SK-N-SH (cell line): ENCODE measurements at places on chromosomes 7 and 10.

GRCh38 chr7:133688483-133689239 lies 435.8 kb downstream of the EXOC4 start:
- no peak overlapping the region for H3K4me3 ChIP-seq
- no peak for DNase-seq
- H3K4me1 ChIP-seq = peaks cover 6% of the 10 kb centered on the region
- peak overlapping the region; percentile 7; the same call in 1 of the 2 replicates for H3K27ac ChIP-seq

DNA sequence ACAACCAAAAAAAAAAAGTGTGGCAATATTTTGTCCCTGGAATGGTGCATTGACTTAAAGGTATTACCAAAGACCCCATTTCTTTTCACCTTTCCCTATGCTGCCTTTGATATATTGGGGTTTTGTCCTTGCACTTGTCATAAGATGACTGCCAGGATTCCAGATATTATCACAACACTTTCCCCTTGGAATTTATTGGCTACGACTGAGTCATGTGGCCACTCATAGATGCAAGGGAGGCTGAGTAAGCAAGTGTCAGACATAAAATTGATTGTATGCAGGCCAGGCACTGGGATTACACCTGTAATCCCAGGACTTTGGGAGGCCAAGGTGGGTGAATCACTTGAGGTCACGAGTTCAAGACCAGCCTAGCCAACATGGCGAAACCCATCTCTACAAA lies 83.6 kb downstream of the PPP1R3C start:
- no peaks in the 10 kb centered on the region for H3K27me3 ChIP-seq
- no peak for DNase-seq
- H3K4me3 ChIP-seq = no peak overlapping the region
- no peaks in the 10 kb centered on the region for H3K36me3 ChIP-seq

DNA sequence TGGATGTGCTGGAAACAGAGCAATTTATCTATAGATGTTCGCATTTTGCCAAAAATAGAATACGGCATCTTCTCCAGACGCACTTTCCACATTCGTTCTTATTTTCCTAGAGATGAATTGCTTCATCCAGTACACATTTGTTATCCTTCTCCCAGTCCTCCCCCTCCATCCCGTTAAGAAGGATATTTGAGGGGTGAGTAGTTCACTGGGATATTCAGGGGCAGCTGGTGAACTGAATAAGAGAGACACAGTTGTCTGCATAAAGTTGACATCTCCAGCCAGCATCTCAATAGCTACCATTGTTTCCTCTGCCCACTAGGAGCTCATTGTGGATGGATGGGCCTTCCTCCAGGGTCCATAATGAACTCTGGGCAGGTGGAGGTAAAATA lies 456.8 kb upstream of the NRP1 start:
- peak overlapping the region; percentile 89 for H3K27ac ChIP-seq
- peaks cover 17% of the 10 kb centered on the region for H3K4me1 ChIP-seq
- no peaks in the 10 kb centered on the region for H3K36me3 ChIP-seq
- no peak for DNase-seq
- no peaks in the 10 kb centered on the region for H3K27me3 ChIP-seq

- H3K27ac ChIP-seq = no peak overlapping the region
Measured at GRCh38 chr7:101507791-101508252, 121.3 kb downstream of the MYL10 start.

DNA sequence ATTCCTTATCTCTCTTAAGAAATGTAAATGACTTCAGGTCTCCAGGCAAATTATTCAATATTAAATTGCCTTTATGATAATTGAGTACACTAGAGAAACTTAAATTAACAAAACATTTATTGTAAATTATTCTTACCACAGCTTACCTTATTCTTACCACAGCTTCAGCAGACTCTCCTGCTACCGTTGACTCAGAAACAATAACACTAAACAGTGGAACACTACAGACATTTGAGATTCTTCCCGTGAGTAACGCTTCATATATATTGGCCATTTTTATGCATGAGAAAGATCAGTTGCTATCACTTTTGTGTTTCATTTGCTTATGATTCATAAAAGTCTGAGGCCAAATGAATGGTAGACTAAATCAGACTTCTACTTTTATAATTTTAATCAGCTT lies 28.7 kb downstream of the TMEM243 start:
- no peak overlapping the region for H3K27ac ChIP-seq
- no peaks in the 10 kb centered on the region for H3K27me3 ChIP-seq
- peaks cover 100% of the 10 kb centered on the region for H3K36me3 ChIP-seq
- DNase-seq = no peak
- H3K4me3 ChIP-seq = no peak overlapping the region

GRCh38 chr10:68471063-68471585 lies 649 bp downstream of the DNA2 start:
- DNase-seq = peak; percentile 29
- H3K36me3 ChIP-seq = peaks cover 4% of the 10 kb centered on the region; the same call in 1 of the 2 replicates
- H3K4me3 ChIP-seq = peak overlapping the region; percentile 92
- H3K4me1 ChIP-seq = no peaks in the 10 kb centered on the region; the same call in 1 of the 2 replicates
- H3K27ac ChIP-seq = peak overlapping the region; percentile 92

GRCh38 chr7:64037095-64037494 lies 8.1 kb upstream of the ZNF727 start:
- no peak overlapping the region for H3K27ac ChIP-seq
- H3K36me3 ChIP-seq = no peaks in the 10 kb centered on the region
- no peaks in the 10 kb centered on the region for H3K4me1 ChIP-seq
- DNase-seq = no peak
- H3K27me3 ChIP-seq = no peaks in the 10 kb centered on the region

DNA sequence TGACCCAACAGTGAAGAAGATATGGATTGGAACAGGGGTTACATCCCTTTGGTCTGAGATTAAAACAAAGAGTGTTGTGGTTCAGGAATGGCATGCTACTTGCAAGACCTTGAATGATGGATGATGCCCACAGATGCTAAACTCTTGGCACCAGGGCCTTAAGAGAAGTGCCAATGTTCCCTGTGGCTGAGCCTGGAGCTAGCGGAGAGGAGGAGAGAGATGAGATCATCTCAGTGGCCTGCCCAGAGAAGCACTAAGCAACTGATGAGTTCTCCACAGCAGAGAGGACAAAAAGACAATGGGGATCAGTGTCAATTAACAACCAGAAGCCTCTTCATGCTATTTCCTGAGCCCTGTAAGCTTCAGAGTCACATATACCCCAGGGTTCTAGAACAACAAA lies 97.8 kb downstream of the ELAPOR2 start:
- no peak overlapping the region for H3K27ac ChIP-seq
- no peaks in the 10 kb centered on the region for H3K27me3 ChIP-seq
- H3K36me3 ChIP-seq = peaks cover 8% of the 10 kb centered on the region
- no peak for DNase-seq
- peaks cover 26% of the 10 kb centered on the region for H3K4me1 ChIP-seq

DNA sequence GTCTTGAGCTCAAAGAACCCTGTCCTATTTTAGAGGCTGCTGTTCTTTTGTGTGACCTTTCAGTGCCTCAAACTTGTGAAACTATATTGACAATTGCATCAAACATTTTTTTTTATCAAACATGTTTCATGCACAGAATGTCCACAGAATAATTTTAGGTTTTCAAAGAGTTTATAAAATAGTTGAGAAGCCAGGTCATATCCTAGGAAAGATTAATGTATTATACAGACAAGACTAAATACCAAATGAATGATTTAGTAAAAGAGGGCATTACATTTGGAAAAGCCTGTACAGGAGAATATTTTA lies 67.0 kb downstream of the CDK6 start:
- no peak for DNase-seq
- H3K36me3 ChIP-seq = peaks cover 48% of the 10 kb centered on the region
- peaks cover 48% of the 10 kb centered on the region for H3K4me1 ChIP-seq
- H3K4me3 ChIP-seq = no peak overlapping the region

GRCh38 chr10:17256627-17257026 lies 28.6 kb downstream of the VIM start:
- no peaks in the 10 kb centered on the region for H3K27me3 ChIP-seq
- H3K4me1 ChIP-seq = no peaks in the 10 kb centered on the region
- DNase-seq = no peak
- peak overlapping the region; percentile 76 for H3K27ac ChIP-seq
- H3K4me3 ChIP-seq = no peak overlapping the region

DNA sequence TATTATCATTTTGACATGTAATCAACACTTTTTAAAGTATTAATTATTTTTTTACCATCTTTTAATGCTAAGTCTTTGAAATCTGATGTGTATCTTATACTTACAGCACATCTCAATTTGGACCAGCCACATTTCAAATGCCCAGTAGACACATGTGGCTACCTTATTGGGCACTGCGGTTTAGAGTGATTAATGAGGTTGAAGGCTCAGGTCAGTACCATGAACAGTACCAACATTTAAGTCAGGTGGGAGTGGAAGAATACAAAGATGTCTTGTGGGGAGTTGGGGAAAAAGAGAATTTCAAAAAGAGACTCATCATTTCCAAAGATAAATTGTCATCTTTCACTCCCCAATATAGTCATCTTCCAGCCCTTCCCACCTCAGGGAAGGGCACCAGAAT lies 40.5 kb downstream of the COL28A1 start:
- no peaks in the 10 kb centered on the region for H3K27me3 ChIP-seq
- H3K27ac ChIP-seq = no peak overlapping the region
- H3K4me1 ChIP-seq = peaks cover 23% of the 10 kb centered on the region; the same call in 1 of the 2 replicates
- no peak for DNase-seq

DNA sequence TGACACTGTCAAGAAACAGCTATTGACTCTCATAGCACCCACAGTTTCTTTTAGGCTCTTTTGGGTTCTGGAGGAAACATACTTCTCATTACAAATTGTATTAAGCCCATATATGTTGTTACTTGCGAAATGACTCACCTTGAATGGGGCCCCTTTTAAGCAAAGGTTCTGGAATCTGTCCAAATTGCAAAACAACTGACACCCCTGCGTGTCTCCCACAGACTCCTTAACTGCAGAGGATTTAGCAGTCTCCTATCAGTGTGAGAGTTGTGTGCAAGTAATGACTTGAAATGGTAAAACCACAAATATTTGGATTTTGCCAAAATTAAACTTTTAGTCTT lies 192.3 kb downstream of the DNAJC1 start:
- no peaks in the 10 kb centered on the region for H3K27me3 ChIP-seq
- DNase-seq = no peak
- no peak overlapping the region for H3K27ac ChIP-seq
- peaks cover 8% of the 10 kb centered on the region for H3K4me1 ChIP-seq
- H3K4me3 ChIP-seq = no peak overlapping the region
- no peaks in the 10 kb centered on the region for H3K36me3 ChIP-seq

DNA sequence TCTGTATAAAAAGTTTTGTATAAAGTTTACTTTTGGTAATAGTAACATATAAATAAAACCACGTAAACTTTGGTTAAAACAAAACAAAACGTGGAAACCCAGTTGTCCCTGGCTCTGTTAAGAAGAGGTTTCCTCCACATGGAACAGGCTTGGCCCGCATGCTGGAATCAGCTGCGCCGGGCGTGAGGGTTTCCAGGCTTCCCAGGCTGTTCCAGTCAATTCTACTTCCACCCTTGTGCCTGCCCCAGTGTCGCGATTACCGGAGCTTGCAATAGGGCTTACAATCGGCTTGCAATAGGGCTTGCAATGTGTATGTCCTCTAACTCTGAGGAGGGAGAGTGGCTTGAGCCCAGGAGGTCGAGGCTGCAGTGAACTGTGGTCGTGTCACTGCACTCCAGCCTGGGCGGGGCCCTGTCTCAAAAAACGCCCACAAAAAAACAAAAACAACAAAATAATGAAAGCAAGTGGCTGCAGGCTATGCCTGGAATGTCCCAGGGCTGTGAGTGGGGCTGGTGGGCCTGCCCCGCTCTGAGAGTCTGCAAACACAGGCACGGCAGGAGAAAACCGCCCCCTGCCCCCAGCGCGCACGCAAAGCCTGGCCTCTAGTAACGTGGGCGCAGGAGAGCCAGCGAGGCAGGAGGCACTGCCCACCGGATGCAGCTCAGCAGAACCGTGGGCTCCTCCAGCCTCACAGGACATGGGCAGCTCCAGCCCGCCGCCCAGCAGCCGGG lies 16.3 kb downstream of the CYP2W1 start:
- H3K36me3 ChIP-seq = peaks cover 49% of the 10 kb centered on the region; the same call in 1 of the 2 replicates
- H3K4me3 ChIP-seq = no peak overlapping the region
- no peaks in the 10 kb centered on the region for H3K4me1 ChIP-seq
- DNase-seq = no peak
- H3K27ac ChIP-seq = no peak overlapping the region

DNA sequence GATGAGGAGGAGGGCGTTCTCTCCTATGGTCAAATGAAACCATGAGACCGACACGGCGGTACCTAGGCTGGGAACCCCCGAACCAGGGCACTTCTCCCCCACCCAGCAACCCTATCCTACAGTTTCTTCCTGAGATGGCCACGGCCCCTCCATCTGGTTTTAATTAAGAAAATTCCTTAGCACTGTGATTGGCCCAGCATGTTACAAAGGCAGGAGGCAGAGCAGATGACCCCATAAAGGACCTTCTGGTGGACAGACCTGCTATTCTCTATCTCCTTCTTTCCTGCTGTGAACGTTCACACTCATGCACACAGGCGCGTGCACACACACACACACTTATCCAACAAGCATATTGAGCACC lies 129.4 kb downstream of the RGS10 start:
- H3K27me3 ChIP-seq = no peaks in the 10 kb centered on the region
- peak overlapping the region; percentile 95 for H3K27ac ChIP-seq
- H3K4me3 ChIP-seq = no peak overlapping the region
- H3K36me3 ChIP-seq = no peaks in the 10 kb centered on the region

DNA sequence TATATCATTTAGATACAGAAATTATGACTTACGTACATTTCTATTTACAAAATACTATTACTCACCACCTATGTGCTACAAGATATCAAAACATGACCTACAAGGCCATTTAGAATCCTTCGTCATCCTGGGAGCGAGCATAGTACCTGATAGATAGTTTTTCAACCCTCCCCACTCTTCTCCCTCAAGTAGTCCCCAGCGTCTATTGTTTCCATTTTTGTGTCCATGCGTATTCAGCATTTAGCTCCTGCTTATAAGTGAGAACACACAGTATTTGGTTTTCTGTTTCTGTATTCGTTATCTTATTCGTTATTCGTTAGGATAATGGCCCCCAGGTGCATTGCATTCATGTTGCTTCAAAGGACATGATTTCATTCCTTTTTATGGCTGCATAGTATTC lies 28.1 kb downstream of the PNLIPRP2 start:
- H3K27ac ChIP-seq = no peak overlapping the region
- DNase-seq = no peak

DNA sequence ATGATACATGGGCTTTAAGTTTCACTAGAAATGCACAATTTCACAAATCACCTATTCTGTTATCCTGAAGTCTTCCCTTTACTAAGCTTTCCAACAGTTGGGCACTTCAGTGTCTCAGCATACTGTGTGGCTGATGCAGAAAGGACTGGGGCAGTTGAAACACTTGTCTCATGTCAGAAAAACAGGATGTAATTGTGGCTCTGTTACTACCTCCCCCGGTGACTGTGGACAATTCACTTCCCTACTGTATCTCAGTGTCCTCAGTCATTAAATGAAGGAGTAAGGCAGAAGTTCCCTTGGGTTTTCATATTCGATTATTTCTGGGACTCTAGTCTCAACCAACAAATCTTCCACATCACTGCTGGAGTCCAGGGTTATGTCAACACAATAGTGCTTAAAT lies 17.9 kb downstream of the ANKRD22 start:
- DNase-seq = no peak
- no peak overlapping the region for H3K27ac ChIP-seq
